ENCODE measurements at places on chromosomes 7 and 10. TPM values are rescaled to one million over a fixed set of nuclear protein-coding genes. Genes with fewer than 3 reads are reported as not detected.

DNA sequence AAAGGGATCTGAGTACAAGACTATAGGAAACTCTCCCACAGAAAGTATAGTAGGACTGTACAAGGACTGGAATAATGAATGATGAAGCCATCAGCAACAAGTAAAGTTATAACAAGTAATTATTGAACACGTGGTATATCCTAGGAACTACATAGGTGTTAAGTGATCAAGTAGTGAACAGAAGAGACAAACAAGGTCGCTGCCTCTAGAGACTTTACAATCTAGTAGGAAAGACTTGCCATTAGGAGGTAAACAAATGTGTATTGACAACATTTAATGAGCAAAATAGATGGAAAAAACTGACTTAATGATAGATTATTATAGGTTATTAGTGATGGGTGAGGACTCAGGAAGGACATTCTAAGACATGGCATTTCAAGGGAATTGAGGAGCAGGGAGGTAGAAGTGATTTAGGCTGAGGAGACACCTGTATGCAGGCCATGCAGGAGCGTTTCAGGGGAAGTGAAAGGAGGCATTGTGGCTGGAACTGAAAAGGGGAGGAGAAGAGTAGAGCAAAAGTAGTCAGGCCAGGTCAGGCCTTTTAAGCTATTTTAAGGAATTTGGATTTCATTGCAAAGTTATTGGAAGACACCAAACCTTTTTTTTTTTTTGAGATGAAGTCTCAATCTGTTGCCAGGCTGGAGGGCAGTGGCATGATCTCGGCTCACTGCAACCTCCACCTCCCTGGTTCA lies 8.5 kb upstream of the GLCCI1 start:
- DNase-seq: no peak

DNA sequence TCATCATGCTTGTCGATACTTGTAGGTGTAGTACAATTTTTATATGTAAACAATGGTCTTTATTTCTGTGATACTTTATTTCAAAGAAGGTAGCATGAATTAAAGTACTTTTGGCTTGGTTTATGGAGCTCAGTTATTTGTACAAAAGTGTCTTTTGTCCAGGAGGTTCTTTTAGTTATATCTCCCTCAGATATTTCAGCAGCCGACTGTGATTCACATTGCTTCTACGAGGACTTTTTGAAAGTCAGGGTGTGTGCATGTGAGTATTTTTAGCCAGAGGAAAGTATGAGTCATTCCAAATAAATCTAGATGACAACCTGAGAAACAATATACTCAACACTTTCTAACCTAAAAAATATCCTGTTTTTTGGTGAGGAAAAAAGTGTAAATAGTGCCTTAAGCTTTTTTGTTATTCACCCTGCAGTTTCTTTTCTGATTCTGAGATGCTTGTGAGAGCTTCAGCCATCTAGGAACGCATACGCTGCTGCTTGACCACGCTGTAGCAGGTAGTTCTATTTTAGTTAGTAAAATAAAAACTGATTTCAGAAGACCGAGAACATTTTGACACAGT lies 595 bp upstream of the SUN1 start:
- DNase-seq: peak; percentile 95

- DNase-seq: no peak
These were observed 114.3 kb downstream of the SLIT1 start for GRCh38 chr10:97071496-97071895.

GRCh38 chr10:118979661-118980060 lies 49.9 kb upstream of the NANOS1 start:
- no peak for DNase-seq

DNA sequence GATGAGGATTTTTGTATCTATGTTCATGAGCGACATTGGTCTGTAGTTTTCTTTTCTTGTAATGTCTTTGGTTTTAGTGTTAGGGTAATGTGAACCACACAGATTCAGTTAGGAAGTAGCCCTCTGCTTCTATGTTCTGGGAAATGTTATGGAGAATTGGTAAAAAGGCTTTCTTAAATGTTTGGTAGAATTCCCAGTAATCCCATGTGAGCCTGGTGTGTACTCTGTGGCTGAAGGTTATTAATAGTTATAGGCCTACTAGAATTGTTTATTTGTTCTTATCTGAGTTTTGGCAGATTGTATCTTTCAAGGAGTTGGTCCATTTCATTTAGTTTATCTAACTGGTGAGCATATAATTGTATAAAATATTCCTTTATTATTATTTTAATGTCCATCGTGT lies 484.6 kb upstream of the GHITM start:
- DNase-seq: no peak

DNA sequence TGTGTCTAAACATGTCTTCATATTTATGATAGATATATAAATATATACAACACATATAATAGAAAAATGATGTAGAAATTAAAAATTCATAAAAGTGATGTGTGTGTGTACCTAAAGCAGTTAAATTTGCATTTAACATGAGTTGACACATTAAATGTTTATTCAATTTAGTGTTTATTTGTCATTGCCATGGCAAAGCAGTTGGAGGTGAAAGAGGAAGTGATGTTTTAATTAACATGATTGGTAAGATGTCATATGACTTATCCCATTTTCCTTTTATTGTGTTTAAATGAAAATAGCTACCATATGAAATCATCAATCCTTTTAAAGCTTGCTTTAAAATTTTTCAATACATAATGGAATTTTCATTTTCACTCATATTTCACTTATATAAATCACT lies 452.6 kb downstream of the SUGCT start:
- DNase-seq: no peak

GRCh38 chr7:77439572-77439971 lies 23.4 kb upstream of the GSAP start:
- peak; percentile 25 for DNase-seq

- peak; percentile 87 for DNase-seq
These were observed 201.9 kb downstream of the INHBA start for GRCh38 chr7:41501006-41501405.

DNA sequence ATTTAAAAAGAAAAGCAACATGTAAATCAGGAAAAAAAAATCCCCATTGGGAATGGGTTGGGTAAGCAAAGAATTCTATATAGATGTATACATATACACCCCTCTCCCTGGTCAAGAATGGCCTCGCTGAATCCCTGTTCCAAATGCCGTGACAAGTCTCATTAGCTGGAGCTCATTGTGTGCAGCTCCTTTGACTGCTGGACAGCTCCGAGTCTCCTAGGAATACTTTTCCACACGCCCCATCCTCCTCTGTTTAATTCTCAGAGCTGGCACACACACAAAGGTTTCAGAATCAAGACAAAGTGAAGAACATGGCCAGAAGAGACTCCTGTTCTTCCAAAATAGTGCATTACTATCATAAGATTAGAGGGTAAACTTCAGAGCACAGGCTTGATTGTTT lies 130.9 kb upstream of the MKLN1 start:
- DNase-seq: peak; percentile 46

- peak; percentile 84 for DNase-seq
These were observed 155.9 kb downstream of the ATE1 start for GRCh38 chr10:121771966-121772365.

DNA sequence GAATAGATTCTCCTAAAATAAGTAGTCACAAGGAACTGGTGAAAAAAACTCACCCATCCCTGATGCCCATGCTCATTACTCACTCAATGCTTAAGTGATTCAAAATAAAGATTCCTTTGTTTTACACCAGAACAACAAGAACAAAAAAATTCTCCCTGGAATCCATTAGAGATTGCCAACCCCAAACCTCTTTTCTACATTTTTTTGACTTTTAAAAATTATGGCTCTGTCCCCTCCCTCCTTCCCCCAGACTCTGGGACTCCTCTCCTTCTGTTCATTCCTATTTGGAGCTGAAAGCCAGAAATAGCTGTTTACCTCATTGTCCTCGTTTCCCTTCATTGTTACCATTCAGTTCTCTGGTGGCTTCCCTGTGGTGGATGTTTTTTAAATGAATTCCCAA lies 63.2 kb upstream of the FHIP2A start:
- no peak for DNase-seq

- no peak for DNase-seq
These were observed 50.7 kb downstream of the INPP5F start for GRCh38 chr10:119776536-119776935.

GRCh38 chr7:20064974-20065862 lies 152.0 kb downstream of the MACC1 start:
- DNase-seq: peak; percentile 18

DNA sequence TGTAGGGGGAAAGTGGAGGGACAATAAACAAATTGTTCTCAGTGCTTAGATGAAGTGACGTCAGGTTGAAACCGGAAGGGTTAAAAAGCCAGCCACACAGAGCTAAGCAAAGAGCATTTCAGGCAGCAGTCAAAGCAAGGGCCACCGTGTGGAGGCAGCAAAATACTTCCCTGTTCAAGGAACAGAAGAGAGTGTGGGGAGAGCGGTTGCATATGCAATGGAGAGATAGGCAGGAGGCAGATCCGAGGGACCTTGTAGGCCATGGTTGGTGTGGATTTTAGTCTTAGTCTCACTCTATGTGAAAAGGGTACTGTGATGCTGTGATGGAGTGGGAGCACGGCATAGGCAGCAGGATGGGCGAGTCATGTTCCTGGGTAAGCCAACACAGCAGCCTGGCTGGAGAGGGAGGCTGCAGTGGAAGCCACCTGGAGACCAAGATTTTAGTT lies 3.8 kb upstream of the STN1 start:
- peak; percentile 8 for DNase-seq

DNA sequence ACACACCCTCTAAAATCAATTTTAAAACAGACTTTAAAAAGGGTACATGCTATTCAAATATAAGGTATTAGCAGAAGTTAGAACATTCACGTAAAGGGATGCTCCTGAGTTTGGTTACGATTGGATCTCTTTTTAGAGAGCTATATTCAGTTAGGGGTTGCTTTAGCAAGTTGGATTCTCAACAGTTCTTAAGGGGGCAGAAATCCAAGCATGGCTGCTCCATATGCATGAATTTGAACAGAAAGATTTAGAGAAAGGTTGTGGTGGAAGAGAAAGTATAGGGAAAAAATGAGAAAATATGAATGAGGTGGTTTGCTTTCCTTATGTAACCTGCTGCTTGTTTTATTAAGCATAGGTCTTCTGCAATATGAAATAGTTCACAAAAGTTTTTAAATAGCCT lies 855.1 kb downstream of the SORCS1 start:
- no peak for DNase-seq

GRCh38 chr10:133359554-133359971 lies 1.7 kb upstream of the FUOM start:
- no peak for DNase-seq

- DNase-seq: peak; percentile 18
These were observed 22.6 kb downstream of the CUTC start for GRCh38 chr10:99754670-99755069.

GRCh38 chr10:21194510-21194993 lies 297.4 kb upstream of the NEBL start:
- peak; percentile 4 for DNase-seq

DNA sequence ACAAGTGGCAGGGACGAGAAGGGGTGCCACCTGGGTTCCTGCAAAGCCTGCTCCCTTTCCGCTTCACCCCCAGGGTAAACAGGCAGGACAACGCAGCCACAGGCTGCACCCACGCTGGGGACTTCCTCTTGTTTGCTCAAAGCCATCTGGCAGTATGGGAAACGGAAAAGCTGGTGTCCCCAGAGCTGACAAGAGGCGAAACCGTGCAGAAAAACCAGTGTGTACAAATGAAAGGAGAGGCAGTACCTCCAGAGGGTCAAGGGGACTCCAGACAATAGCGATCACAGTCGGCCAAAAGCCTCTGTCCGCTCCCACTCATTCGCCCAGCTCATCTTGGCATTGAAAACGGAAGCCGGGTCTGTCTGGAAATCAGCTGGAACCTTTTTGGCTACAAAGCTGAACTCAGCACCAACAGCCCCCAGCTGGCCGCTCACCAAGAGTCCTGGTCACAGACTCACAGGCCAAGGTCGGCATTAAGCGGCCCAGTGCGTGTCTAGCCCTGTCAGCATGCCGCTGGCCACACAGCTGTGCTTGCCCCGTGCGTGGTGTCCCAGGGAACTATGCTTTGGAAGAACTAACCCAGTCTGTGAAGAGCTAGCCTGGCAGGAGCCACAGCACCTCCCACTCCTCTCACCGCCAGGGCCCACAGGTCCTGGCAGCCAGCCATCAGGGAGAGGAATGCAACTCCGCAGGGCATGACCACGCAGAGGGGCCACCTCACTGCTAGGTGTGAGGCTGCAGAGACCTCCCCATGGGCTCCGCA lies 10.4 kb downstream of the TNS3 start:
- DNase-seq: peak; percentile 90

DNA sequence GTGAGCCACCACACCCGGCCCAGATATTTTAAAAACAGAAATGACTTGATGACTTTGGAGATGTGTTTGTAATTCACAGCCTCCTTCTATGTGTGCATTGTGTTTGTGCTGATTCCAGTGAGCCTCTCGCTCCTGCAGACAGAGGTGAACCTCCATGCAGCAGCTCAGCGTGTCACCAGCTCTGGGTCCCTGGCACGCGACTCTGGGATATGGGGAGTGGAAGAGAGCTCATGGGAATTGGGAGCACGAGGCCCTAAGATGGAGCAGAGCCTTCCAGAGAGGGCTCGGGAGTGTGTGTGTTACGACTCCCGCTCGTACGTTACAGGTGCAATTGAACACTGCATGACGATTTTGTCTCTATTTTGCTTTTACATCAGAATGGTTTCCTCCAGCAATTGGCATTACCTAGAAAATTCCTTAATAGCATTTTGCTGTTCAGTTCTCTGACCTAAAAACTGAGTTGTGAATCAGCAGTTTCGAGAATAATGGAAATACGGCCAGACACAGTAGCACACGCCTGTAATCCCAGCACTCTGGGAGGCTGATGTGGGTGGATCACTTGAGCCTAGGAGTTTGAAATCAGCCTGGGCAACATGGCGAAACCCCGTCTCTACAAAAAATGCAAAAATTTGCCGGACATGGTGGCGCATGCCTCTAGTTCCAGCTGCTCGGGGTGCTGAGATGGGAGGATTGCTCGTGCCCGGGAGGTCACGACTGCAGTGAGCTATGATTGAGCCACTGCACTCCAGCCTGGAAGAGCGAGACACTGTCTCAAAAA lies 204.6 kb downstream of the CUX1 start:
- no peak for DNase-seq

DNA sequence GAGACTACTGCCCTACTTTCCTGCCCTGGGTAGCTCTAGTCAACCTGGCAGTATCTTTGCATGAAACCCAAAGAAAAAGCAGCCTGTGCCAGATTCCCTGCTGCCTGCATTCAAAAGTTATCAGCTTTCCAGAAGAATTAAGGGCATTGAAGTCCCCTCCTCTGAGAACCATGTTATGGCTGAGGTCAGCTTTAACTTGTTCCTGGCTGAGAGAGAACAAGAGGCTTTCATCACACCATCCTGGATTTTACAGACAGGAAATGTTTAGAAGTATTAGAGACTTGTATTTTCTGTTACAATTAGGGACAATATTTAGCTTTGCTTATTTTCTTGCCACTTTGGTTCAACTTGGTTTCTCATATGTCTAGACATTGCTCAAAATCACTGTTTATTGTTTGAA lies 238.8 kb downstream of the ARL4A start:
- DNase-seq: peak; percentile 8

- DNase-seq: no peak
These were observed 59.8 kb downstream of the COA1 start for GRCh38 chr7:43669286-43670081.

Gene WDR37
- total RNA-seq: 22.2 TPM

Gene CALY
- total RNA-seq: not detected

Gene EEPD1
- 9.3 TPM for total RNA-seq

Gene GIMAP1
- not detected for total RNA-seq

Gene UPK3BL1
- 7.3 TPM for total RNA-seq

Gene TFPI2
- total RNA-seq: 140 TPM

Gene CPN1
- total RNA-seq: not detected

Gene SDK1
- 0.43 TPM for total RNA-seq

Gene NPY4R
- total RNA-seq: not detected

Gene FOXI2
- not detected for total RNA-seq

Gene PSAP
- total RNA-seq: 521 TPM

Gene SH2D4B
- total RNA-seq: not detected
